Stimulated activated CD4-positive, alpha-beta T cell treated with anti-CD3 and anti-CD28 coated beads, Interleukin-4, amount 100 ng/mL, for 48 hours (primary cell): ENCODE measurements at places on chromosomes 13 and 19.
A peak's percentile ranks its signal among the peaks of the same experiment; 100 is the strongest.

- DNase-seq, result no peak
These were observed 3.7 kb upstream of the TMEM86B start for GRCh38 chr19:55232286-55232602.

DNA sequence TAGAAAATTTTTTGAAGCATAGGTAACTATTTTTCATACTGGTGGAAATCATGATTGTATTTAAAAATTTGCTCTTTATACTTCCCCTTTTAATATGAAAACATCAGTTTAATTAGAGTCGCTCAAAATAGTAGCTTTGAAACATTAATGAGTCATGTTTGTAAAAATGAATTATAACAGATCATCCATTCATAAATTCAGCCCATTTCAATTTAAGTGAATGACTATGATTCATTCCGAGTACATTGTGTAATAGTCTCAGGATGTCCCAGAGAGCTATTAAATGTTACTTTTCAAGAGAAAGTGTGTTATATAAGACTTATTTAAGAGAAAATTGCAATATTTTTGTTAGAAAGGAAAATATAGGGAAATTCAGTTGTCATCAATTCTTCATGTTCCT, 111.0 kb downstream of the FNDC3A start:
- DNase-seq, result no peak

GRCh38 chr13:30212256-30212655, 95.1 kb downstream of the KATNAL1 start:
- DNase-seq, result no peak

DNA sequence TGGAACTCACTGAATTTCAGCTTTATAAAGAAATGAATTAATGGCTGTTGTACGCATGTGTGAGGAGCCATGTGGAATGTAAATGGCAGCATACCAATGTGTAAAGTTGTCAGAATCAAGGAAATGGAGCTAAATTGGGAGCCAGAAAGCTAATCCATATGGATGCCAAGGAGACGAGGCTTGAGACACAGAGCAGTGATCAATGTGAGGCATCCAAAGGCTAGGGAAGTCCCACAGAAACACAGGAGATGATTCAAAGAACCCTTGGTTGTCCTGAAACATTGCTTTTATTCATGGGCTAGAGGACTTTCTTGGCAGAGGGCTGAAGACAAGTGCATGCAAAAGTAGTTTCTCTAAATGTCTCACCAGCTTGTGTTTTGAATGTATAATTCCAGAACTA, 556.5 kb upstream of the GPC6 start:
- no peak for DNase-seq

DNA sequence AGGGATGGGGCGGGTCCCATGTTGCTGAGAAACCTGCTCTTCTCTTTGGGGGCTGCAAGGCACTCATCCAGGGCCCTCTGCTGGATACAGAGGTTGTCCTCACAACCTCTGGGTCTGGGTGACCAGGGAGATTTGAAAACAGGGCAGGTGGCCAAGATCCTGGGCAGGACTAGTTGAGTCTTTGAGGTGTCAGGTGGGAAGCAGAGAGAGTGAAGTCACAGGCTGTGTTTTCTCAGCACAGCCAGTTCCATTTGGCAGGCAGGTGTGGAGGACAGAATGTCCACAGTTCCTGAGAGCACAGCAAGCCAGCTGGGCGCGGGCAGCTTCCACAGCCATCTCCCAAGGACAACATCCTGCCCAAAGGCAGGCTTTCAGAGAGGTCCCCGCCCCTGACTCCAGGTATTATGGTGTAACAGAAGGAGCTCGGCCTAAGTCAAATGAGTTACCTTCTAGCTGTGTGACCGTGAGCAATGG, 118.8 kb downstream of the NUFIP1 start:
- DNase-seq, result no peak

DNA sequence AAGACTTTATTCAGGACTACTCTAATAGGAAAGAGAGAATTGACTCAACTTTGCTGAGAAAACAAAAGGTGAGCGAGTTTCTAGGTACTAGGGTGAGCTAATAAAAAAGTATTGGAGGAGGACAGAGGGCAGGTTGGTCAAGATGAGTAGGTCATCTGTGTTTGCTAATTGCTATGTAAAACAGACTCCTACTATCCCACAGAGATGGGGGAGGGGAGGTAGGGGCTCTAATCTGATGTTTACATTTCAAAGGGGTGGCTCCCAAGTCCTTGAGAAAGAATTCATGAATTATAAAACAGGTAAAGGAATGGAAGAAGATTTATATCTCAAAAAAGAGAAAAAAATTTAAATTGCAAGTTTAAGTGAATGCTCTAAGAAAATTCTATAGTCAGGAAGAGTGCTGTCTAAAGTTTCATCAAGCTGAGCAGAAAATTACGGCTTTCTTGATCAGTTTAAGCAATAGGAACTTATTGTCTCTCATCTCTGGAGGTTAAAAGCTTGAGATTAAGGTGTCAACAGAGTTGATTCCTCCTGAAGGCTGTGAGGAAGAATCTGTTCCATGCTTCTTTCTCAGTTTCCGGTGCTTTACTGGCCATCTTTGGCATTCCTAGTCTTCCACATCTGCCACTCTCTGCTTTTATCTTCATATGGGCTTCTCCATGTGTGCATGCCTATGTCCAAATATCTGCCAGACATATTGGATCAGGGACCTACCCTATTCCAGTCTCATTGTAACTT, 790.3 kb downstream of the SLITRK5 start:
- no peak for DNase-seq

DNA sequence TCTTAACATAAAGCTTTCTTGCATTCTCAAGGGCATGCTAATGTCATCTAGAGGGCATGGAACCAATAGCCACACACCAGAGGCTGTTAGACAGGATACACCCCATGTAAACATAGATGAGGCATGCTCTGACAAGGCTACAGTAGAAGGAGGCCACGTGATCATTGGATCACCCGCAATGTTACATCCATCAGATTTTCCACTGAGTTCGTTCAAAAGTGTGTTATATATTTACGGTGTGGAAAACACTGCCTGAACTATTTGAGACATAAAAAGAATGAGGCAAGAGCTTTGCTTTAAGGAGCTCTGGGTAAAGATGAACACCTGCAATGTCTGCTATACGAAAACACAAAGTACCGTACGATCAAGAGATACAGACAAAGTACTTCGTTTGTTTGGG, 817.5 kb upstream of the SLC10A2 start:
- no peak for DNase-seq

GRCh38 chr19:45467456-45468158, at the start of gene FOSB:
Gene FOSB (plus strand): TSS chr19:45467996. CDS start chr19:45468587, 591 bp downstream.
- peak; percentile 89 for DNase-seq

- no peak for DNase-seq
These were observed 137.8 kb upstream of the GJB6 start for GRCh38 chr13:20369886-20370361.

GRCh38 chr13:19152403-19152802, 29.2 kb downstream of the TUBA3C start:
- DNase-seq, result no peak

GRCh38 chr13:51576754-51577153, 7.5 kb upstream of the WDFY2 start:
- DNase-seq, result no peak

DNA sequence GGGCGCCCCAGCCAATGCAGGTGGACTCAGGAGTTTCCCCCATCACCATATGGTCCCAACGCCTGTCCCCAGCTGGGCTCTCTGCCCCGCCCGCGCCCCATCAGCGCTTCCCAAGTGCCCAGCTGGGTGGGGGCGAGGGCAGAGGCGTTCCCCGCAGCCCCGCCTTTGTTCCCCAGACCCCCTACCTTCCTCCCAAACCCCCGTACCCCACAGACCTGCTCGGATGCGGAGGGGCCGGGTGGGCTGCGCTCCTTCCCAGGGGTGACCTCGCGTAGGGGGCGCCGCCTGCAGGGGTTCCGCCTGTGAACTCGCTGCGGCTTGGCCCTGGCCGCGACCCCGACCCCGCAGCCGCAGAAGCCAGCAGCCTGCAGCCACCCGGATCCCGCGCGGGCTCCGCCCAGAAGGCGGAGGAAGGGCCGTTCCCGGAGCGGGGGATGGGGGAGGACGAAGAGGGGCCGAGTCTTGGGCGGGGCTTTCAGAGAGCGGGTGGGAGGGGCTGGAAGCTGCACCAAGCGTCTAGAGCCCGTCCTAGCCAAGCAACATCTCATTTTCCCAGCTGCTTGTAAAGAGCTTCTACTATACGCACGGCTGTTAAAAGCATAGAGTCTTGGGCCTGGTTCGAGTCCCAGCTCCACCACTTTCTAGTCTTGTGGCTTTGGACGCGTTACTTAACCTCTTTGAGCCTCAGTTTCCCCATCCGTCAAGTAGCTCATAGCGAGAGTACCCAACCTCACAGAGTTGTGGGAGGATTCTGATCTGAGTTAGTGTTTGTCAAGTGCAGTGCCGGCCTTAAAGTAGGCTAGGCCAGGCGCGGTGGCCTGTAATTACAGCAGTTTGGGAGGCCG, at the start of gene RAB3D:
RAB3D (minus strand) TSS at position 404 of the 845 bp plus-strand sequence. CDS start 2,258 bp downstream, outside the sequence.
- peak; percentile 82 for DNase-seq

GRCh38 chr13:73665261-73665660, 468.9 kb downstream of the KLF12 start:
- DNase-seq, result no peak

DNA sequence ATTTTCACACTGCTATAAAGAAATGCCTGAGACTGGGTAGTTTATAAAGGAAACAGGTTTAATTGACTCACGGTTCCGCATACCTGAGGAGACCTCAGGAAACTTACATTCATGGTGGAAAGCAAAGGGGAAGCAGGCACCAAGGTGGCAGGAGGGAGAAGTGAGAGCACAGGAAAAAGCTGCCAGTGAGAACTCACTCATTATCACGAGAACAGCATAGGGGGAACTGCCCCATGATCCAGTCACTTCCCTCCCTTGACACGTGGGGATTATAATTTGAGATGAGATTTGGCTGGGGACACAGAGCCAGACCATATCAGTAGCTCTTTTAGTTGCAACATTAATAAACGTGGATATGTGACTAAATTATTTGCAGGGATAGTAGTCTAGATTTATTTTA, 4.3 kb upstream of the KCTD4 start:
- DNase-seq, result no peak

DNA sequence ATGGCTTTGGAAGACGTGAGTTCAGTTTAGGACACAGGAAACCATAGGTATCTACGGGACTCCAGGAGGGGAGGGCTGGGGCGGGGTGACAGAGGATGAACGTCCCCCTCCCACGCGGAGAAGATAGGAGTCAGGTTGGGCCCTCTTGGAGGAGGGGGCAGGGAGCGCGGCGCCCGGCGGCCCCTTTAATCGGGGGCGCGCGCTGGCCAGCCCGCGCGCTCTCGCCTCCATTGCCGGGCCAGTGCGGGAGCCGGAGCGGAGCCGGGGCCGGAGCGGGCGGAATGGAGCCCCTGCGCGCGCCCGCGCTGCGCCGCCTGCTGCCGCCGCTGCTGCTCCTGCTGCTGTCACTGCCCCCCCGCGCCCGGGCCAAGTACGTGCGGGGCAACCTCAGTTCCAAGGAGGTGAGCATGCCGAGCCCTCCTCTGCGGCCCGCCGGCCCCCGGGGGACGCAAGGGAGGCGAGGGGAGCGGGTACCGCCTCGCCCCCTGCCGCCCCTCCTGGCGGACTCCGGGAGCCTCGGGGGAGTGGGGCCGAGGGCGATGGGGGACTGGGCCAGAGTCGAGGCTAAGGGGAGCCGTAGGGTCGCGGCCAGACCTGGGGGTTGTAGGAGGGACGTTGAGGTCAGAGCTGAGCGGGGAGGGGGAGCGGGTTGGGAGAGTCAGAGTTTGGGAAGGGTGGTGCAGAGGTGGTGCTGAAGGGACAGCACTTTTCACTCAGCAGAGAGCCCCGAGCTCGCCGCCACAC, at the start of gene TMEM145:
TMEM145 (plus strand) TSS at position 214 of the 744 bp plus-strand sequence; CDS start at position 282, 68 bp downstream.
- no peak for DNase-seq

DNA sequence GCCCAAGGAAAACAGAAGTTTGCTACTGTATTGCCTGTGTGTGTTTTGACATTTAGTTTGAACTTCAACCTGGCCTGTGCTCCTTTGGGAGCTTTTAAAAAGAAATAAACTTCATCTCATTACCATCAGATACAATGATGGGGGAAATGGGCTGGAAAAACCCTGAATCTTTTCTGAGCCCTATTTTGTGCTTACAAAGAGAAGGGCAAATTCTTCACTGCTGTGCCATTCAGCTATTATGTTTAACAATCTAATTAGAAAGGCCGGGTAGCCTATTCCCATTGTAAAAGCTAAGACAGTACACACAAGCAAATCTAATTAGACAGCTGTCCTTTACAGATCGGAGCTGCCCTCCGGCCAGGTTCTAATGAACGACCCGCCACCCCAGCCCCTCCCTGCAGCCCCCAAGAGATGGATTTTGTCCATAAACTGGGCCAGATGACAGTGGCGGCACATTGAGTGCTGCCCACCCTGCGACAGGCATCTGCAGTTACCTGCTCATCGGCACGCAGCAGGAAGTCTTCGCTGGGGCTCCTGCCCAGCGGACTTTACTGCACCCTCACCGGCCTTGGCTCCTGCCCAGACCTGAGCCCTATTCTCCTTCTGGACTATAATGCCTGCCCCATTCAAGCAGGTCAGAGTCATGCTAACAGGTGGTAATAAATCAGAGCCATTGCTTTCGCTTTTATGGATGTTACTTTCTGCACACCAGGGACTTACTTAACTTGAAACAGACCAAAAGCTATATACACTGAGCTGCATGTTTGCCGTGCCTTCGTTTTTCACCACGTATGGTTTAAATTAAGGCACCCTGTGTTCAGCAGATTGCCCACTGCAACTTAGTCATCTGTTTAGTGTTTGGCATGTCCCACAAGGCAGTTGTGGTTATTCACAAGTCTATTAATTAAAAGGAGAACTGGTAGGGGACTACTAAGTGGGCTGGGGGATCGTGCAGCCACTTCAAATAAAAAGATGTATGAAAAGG, 549.6 kb downstream of the FGF9 start:
- DNase-seq, result no peak

DNA sequence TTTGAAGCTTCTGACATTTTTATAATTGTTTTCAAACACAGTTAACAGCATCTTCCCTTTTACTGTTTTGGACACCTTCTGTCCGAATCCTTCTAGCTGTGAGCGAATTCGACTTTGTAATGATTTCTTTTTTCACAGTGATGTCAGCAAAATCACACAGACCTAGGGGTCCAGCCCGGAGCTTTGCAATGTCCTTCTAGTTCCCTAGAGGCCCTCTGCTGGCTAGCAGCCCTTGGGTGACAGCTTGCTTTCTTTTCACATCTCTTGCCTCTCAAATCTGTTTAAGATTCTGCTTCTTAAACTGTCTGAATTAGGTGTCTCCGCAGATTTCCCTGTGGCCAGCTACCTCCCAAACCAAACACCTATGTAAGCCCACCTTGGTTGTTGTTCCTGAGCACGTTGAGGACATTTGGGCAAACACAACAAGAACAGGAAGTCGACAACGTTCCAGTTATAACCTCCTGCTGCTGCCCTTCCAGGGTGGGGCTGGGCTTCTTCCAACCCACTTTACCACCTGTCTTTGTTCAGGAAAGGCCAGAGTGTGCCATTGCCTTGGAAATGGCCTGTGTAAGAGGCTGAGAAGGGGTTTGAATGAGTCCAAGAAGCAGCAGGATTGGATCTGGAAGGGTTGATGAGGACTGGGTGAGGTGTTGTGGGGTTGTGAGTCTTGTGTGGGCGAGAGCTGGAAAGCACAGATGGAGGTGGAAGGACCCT, 123.1 kb downstream of the ATP8A2 start:
- DNase-seq, result no peak

DNA sequence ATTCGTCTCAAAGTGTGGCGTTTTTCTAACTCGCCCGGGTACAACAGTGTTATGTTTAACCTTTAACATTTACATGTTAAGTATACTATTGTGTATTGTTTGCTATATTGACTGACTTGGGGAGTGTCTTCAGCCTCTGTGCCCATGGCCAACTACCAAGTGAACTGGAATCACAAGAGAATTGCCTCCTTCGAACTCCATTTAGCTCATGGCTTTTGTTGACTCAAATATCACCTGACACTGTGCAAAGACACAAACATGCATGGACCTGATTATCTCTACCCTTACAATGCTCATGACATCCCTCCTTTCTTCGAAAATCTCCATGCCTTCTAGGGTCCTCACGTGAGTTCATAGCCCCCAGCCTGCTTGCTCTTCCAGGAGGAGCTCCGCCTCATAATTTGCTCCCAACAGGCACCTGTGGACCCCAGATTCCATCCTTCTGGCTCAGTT, 704 bp downstream of the ZNF814 start:
- DNase-seq, result no peak
